ENCODE measurements at places on chromosomes 5 and 9.

GRCh38 chr9:135033487-135033886 is 54.0 kb upstream of the OLFM1 start:
- no peak for DNase-seq

- DNase-seq = no peak
Measured at GRCh38 chr9:93684161-93684765, 107.9 kb downstream of the PHF2 start.

DNA sequence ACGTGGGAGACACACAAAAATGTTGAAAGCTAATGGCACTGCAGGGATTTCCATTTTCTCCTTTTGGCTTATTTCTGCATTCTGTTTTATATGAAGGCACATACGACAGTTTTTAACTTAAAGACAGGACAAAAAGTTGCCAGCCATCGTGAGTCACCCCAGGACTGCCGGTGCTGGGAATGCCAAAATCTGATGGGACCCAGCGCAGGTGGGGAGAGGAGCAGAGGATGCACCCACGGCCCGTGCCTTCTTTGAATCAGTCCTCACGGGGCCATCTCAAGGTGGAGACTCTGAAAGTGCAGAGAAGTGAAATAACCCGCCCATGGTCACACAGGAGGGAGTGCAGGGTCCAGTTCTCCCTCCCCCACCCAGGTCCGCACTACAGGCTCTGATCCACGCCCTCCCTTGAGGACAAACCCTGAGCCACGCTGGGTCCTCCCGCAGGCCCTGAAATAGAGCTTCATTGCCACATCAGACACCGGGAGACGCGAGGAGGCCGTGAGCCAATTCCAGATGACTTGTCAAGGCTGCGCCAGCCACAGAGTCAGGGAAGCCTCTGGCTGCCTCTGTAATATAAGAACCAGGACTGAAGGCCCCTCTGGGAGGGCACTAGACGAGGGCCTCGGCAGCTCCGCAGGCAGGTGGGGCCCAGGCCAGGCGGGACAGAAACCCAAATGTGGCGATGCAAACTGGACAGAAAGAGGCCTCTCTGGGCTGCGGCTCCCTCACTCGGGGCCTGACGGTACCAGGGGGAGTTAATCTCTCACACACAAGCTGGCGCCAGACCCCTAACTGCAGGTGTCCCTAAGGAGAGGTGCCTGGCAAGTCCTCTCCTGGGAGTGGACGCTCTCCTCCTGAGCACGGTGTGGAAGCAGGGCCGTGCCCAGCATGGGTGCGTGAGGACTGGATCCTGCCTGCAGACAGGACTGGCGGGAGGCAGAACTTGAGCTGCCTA is 22.9 kb downstream of the ADAMTS2 start:
- peak; percentile 32 for DNase-seq

GRCh38 chr5:34686762-34687268 is 30.7 kb downstream of the RAI14 start:
- DNase-seq = peak; percentile 100

DNA sequence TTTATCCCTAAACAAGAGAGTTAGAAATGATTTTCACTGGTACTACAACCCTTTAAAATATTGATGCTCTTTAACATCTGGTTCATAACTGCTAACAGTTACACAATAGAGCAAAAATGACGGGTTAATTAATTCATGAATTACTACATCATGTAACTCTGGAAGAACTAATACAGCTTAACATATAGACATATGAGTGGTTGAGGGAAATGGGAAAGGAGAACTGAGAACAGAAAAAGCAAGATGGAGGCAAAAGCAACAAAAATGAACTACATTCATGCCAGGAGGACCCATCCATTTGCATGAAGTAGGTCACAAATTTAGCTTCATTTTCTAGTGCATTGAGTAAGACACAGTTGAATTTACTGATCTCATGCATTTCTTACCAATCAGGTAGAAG is 61.8 kb downstream of the C9 start:
- no peak for DNase-seq

All from amniotic epithelial cell (primary cell).